Activated CD4-positive, alpha-beta T cell treated with anti-CD3 and anti-CD28 coated beads, Interleukin-2, amount 50 U/mL, for 1 hour (primary cell): ENCODE measurements at places on chromosomes 4 and X.

DNA sequence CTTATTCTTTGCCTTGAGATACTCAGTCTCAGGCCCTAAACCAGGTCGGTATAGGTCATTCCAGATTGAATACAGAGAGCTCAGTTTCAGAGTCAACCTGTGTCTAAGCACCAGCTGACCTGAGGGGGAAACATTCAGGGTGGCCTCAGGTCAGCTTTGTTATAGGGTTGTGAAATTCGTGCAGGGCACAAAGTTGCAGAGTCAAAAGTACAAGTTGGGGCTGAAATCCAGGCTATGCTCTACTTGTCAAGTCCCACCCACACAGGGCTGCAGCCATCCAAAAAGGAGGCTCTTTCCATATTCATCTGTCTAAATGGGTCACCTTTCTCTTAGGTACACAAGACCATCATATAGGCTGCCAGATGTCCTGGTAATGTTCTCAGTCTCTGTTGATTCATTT lies 89.7 kb downstream of the ITIH6 start:
- DNase-seq: no peak

GRCh38 chr4:112938461-112939058 lies 110.9 kb upstream of the ANK2 start:
- DNase-seq: no peak

- DNase-seq: no peak
Measured at GRCh38 chr4:75547647-75548387, 8.0 kb upstream of the ODAPH start.

DNA sequence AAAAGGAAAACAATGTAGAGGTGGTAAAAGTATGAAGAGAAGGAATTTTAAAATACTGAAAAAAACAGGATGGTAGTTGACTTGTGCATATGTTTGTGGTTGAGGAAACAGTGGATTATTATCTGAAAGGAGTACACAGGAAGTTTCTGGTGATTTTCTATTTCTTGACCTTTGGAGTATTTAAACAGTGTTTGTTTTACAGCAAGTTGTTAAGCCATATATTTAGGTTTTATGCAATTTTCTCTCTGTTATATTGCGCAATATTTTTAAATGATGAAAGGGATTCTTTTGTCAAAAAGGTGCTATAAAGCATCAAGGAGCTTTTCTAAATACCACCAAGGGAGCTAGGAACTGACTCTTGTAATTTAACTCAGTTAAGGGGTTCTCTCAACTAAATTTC lies 343.1 kb upstream of the MAOA start:
- no peak for DNase-seq

- DNase-seq: no peak
Measured at GRCh38 chr4:102196221-102196620, 149.1 kb downstream of the SLC39A8 start.

DNA sequence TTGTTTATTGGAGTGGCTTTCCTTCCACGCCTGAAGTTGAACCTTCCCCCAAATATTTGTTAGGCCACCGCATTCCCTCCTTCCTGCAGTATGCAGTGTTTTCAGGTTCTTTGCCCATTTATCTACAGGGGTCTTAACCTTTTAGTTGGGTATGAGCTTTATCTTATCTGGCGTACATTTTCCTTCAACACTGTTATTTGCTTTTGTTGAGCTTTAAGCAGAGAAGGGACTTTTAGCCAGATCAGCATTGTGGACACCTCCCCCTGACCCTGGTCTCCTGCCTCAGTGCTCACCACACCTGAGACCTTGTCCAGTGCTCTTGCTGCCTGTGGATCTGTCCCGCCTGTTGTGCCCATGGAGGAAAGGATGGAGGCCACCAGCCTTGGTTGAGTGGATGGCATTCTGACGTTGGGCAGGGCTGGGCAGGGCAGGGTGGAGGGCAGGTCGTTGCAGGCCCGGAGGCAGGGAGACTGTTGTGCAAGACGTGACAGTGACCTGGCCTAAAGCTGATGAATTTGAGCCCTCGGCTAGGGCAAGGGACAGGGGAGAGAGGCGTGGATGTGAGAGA lies 998 bp upstream of the DUSP9 start:
- no peak for DNase-seq

GRCh38 chrX:137988470-137988869 lies 422.5 kb downstream of the ZIC3 start:
- no peak for DNase-seq

- DNase-seq: no peak
Measured at GRCh38 chr4:114103908-114104307, 124.5 kb upstream of the ARSJ start.

DNA sequence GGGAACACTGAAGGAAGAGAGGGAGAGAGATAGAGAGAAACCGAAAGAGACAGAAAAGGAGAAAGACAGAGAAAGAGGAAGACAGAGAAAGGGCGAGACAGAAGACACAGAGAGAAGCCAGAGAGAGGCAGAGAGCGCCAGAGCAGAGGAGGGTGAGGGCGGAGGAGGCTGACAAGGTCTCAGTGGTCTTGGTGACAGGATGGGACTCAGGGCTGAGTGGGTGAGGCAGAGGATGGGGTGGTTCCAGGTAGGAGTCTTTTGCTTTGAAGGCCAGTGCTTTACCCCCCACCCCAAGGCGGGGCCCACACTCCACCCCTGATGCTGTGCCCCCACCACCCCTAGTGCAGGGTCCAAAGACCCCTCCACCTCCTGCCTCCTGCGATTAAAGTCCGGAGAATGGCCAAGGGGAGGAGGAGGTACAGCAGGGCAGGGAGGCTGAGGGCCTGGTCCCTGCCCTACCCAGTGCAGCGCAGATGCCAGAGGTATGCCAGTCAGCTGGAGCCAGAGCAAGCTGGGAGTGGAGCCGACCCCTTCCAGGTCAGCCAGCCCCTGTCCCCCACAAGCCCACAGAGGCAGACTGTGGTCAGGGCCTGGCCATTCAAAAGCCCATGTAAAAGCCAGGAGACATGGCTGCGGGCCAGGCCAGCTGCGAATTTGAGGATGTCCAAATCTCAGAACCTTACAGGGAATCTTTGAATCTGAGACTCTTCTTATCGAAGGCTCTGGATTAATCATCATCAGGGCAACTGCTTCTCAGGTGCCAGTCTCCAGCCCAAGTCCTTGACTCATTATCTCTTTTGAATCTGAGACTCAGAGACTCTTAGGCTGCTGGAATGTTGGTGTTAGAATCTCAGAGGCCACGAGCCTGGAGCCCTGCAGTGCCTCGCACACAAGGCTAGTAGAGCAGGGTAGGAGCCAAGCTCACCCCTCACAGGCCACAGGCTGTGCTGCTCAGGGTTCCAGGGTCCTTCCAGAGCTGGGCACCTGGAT lies 758 bp downstream of the IQSEC2 start:
- no peak for DNase-seq

- DNase-seq: no peak
Measured at GRCh38 chr4:139873111-139873860, 207.7 kb downstream of the MGST2 start.

DNA sequence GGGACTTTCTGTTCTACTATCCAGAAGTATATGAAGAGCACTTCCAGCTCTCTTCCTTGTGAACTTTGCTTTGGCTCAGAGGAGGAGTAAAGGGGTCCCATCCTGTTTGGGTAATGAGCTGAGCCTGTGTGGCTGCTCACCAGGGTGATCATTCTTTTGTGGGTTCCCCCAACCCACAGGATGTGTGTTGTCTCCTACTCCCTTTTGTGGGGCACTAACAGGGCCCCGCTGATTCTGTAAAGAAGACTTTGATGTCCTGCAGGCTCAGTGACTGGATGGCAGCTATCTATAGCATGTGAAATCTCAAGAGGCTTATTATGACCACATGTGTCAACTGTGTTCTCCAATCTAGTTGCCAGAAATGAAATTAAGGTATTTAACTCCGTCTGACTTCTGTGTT lies 40.8 kb downstream of the ZNF518B start:
- DNase-seq: no peak

DNA sequence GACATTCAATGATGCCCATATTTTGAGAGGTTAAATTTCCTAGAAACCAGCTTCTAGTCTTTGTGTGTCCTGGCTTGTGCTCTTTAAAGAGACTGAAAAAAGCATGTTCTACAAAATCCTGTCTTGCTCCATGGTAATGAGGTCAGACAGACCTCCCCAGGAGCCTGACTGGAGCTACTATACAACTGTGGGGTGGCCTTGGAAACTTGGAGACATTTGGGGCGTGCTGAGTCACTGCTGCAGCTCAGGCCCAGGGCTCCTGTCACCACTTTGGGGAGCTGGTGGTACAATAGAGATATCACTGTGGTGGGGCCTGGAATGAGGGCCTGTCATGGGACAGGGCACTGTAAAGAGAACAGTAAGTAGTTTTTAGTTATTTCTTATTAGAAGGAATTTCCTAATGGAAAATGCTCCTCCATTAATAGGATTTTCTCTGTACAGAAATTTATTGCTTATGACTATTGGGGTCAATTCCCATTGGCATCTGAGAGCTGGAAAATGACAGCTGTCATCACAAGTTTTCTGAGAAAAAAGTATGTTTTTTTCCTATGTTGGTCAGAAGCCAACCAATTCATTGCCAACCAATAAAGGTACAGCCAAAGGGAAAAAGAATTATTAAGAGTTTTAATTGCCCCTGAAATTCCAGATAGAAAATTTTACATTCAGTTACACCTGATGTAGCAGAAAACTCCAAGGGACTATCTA lies 207.4 kb upstream of the JADE1 start:
- no peak for DNase-seq

DNA sequence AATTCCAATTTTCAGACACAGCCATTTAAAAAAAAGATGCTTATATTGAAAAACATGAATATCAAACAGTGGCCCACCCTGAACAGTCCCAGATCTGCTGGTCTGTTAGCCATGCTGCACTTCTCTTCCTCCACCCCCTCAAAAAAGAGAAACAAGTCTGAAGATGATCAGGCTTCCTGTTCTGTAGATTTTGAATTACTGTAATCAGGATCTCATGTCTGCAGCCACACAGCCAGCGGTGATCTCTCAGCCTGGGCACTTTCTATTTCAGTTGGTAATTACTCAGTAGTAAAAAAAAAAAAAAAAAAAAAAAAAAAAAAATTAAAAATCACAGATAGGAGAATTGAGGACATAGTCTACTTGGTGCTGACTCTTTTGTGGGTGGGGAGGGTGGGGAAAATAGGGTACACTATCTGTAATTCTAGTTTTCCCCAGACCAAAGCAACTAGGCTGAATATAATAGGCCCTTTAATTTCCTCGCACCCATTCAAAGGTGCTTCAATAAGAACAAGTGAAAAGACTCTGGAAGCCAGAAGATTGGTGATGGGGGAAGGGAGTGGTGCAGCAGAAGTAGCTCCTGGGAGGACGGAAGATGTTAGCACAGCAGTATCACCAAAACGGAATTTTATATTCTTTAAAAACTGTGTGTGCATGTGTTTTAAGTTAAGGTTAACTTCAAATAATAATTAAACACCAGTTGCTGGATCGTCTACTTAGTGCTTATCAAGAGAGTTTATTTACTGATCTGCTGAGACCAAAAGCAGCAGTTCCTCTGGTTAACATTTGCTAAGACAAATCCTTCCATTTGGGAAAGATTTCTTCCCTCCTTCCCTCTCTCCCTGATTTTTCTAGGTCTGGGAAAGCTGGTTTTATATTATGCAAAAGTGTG lies 47.0 kb downstream of the SPRY1 start:
- no peak for DNase-seq

DNA sequence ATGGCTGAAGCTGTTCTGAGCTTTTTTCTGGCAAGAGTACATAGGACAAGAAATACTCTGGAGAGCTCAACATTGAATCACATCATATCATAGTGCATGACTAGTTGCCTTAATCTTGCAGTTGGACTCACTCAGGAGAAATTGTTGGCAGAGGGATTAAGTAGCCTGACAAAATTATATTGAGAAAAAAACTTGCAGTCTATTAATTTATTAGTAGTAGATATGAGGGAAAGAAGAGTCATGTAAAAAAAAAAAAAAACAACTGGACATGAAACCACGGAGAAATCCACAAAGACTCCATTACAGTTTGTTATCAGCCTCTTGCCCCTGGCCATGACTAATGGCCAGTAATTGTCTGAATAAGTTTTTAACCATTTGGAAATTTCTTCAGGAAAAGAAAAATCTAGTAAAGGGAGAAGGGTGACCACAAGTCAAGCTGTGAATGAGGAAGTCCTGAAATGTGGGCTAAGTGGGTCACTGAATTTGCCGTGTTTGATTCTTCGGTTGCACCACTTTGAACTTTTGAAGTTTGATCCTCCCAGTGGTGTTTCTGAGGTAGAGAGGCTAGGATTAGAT lies 45.6 kb downstream of the FHL1 start:
- no peak for DNase-seq

GRCh38 chrX:132745593-132745992 lies 212.8 kb downstream of the HS6ST2 start:
- DNase-seq: no peak

DNA sequence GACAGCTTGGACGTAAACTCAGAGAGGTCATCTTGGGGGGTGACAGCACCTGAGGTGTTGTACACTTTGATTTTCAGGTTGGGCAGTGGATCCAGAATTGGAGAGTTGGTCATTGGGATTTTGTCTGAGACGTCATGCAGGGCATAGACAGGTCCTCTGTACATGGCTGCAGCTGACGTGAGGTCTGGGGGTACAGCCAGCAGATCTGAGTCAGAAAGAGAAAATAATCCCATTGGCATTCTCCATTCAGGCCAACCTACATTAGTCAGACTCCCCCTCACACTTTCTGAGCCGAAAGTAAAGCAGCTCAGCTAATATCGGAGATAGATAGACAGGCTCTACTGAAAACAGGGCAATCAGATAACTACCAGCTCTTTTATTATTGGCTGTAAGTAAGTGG lies 329.7 kb downstream of the UNC5C start:
- DNase-seq: no peak

DNA sequence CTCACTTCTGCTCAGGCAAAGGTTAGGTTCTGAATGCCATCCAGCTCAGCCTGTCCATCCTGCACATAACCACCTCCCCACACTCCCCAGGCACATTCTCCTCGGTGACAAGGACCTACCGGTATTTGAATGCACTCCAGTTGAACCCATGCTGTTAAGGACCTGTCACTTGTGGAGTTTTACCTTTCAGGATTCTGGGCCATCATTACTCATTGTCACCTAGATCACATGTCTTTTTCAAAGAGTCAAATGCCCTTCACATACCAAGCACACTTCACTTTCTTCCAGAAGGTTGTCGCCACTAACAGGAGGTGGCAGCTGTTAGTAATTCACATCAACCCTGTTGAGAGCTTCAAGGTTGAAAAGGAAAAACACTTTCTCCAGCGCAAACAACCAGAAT lies 218.3 kb downstream of the SOWAHB start:
- no peak for DNase-seq

DNA sequence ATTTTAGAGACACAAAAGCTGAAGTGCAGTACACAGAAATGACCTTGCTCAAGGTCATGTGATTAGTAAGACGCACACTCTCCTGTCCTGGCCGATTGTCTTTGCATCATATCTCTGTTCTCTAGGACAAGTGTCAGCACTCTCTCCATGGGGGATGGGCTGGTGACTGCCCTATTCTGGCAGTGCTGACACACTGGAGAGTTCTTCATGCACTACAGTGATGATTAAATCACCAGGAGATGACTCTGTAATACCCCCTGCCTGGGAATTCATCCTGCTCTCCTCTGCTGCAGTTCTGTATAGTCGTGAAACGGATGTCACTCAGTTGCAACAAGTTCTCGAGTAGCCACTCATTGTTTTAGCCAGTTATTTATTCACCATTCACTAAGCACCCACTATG lies 5.3 kb upstream of the SHISA3 start:
- no peak for DNase-seq
